NCI-H446 treated with DMSO at 0.1 percent for 48 hours (cell line): ENCODE measurements at places on chromosomes 11 and 22.

DNA sequence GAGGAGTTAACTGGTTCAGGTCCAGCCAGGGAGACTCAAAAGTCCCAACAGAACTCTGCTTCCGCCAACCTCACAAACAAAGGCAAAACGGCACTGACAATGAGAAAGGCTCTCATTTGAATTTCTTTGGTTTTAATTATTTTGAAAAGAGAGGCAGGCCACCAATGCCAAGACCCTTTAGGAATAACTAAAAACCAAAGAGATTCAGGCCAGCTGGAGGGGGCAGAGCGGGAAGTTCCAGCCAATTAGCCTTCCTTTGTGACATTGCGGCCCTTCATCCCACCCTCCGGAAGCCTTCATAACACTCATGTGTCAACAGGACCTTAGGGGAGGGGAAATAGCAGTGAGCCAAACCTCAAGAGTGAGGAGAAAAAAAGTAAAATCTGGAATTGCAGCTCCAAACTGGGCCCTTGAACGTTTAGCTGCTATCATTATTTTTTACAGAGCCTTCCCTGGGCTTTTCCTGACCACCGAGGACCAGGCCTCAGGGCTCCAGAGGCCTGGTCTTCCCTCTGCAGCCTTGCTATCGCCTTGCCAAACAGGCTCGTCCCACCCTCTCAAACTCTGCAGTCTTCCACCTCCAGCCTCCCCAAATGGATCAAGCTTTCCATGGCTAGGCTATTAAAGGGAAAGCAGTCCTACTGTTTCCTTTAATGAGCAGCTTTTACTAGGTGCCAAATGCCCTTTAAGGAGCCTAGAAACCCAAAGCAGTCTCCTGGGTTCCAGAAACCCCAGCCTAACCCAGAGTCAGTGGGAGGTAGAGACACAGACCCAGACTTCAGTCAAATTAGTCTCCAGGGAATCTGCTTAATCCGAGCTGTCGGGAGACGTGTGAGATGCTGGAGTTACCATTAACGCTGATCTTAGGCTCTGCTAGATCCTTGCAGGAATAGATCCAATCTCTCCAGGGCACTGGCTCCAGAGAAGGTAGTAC, 114.2 kb downstream of the CCDC34 start:
- no peak for DNase-seq

DNA sequence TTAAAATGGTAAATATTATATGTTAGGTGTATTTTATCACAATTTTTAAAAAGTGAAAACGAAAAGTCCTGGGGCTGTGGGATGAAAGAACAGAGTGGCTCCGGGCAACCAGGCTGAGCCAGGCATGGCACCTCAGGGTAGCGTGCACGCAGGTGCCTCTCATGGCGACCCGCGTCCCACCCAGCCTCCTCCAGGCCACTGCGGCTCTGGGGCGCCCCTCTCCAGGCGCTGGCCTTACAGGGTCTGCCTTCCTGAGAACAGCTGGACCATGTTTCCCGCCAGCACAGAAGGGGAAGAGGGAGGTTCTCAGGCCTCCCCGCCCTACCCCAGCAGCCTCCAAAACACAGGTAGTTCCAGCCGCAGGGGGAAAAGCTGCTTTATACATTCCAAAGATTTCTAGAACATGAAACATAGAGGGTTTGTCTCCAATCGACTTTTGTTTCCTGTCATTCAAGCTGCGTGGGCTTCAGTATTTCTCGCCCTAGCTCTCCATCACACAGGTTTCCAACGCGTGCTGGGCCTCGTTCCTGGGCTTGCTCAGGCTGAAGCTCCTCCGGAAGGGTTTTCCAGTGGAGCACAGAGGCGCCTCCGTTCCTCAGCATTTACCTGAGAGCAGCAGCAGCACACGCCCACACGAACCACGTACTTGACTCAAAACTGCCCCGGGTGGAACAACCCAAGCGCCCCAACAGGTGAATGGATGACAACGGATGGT, 10.5 kb downstream of the EHD1 start:
- no peak for DNase-seq

GRCh38 chr22:29149841-29150555, 55.7 kb upstream of the EMID1 start:
- DNase-seq, result no peak

DNA sequence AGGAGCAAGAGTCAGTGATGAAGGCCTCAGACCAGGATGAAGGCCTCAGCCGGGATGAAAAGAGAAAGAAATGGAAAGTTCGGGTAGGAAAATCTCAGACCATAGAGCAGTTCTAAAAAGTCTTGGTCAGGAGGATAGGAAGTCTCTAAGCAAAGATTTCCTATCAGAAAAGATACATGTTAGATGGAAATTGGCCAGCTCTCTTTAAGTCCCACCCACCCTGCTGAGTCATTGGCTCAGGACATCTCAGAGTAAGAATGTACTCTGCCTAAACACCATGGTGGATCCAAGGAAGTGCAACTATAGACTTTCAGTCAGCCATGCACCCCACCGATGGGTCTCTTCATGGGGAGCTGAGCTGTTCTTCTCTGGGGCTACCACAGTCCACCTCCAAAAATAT, 4.4 kb downstream of the OR8B3 start:
- DNase-seq, result no peak

DNA sequence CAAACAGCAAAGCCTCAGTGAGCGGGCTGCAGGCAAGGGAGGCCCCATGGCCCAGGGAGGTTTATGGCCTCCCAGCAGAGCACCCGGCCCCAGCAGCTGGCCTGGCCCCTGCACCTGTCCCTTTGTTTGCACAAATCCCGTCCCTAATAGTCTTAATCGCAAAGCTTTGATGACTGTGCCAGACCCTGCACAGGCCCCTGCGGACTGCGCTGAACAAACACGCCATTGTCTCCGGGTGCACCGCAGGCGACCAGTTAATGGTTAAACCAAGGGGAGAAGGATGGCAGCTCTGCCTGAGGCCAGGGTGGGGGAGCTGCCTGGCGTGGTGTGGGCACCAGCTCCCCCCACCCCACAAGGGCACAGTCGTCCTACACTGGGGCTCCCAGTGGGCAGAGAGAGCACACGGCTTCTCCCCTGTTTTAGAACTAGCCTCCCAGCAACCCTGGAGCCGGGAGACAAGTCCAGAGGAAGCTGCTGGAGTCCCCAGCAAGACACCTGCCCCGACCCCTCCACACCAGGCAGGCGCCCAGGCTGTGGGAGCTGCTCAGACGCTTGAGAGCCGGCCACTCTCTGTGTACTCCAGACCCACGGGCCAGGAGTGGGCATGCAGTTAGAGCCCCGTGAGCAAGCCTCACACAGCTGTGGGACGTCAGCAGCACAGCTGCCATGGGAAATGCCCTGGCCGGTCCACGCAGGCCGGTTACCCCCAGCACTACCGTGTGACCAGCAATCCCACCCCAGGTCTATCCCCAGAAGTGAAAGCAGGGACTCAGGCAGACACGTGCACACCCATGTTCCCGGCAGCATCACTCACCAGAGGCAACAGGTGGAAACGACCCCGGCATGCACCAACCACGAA, 39.7 kb upstream of the TH start:
- DNase-seq, result no peak

- no peak for DNase-seq
Measured at GRCh38 chr11:88050247-88050646, 125.0 kb downstream of the RAB38 start.

DNA sequence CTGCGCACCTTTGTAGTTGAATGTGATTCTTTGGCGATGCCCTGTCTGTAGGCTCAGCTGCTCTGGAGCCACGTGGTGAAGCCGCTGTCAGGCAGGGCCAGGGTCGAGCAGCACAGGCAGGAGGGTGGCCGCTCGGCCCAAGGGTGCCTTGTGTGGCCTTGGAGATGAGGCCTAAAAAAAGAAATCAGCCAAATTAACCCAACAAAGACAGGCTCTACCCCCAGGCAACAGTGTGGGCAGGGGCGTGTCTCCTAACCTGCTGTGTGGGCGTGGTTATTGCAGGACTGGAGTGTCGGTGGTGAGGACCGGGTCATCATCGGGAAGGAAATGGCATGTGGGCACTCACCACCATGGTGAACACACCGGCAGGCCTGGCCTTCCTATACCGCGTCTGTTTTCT, 34.3 kb downstream of the CTTN start:
- no peak for DNase-seq

DNA sequence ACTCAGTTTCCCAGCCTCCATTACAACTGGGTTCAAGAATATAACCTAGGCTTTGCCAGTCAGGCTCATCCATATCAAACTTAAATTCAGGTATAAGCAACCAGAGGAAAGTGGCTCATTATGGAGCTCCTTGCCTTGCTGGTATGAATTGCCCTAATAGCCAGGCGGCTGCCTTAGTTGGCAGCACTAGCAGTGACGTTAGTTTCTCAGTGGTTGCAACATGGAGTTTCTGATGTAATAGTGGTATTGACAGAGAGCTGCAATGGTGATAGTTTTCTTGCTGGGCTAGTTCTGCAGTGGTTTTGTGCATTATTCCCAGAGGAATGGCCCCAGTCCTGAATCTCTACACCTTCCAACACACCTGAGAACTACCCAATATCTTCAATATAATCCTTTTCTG, 3.8 kb upstream of the TMEM123 start:
- DNase-seq, result no peak

DNA sequence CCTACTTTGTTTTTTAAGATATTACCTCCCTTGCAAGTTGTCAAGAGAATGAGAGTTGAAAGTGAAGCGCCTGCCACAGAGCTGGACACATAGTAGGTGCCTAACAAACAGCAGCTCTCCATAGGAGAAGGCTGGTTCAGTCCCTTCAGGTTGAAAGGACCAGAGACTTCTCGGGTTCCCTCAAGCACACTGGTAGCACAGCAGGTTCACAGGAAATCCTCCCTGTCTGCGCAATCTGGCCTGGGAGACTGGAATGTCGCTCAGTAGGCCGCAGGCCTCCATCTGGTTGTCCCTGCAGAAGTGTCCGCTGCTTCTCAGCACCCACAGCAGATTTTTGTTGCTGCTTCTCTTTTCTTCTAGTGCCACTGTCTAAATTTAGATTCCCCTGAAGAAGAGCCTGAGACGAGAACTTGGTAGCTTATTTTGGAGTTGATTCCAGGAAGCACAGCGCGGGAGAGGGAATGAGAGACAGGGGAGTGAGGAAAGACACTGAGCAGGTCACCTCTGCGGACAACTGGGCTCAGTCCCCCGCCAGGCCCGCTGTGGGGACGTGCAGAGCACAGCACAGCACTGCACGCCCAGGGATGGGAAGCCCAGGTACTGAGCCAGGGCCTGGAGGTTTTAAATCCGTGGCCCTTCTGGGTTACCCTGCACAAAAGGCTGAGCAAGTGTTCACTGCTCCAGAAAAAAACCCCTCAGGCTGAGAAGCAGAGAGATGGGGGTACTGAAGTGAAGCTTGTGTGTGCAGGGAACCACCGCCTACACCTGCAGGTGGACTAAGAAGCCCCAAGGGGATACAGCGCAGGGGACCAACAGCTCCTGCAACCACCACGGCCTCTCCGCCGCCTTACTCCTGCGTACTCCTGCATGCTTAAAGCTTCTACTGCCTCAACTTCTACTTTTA, 31.6 kb downstream of the RBX1 start:
- no peak for DNase-seq

GRCh38 chr11:69327741-69328191, 33.8 kb downstream of the MYEOV start:
- DNase-seq, result no peak

DNA sequence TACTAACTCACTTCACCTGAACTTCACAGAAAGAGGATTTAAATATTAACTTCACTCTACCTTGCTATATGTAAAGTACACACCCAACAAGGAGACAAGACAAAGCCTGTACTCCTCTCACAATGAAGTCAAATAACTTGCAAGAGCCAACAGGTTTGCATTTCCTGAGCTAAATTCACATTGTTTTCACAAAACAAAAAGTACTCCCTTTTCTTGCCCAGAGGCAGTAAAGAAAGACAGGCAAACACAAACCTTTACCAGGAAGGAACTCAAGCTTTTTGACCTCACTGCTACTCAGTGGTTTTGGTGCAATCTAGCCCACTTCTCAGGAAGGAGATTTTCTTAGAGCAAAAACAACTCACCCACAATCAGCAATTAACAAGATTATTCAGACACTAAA, 15.7 kb downstream of the USP28 start:
- no peak for DNase-seq

GRCh38 chr22:42961810-42962209, 53.1 kb downstream of the PACSIN2 start:
- no peak for DNase-seq

DNA sequence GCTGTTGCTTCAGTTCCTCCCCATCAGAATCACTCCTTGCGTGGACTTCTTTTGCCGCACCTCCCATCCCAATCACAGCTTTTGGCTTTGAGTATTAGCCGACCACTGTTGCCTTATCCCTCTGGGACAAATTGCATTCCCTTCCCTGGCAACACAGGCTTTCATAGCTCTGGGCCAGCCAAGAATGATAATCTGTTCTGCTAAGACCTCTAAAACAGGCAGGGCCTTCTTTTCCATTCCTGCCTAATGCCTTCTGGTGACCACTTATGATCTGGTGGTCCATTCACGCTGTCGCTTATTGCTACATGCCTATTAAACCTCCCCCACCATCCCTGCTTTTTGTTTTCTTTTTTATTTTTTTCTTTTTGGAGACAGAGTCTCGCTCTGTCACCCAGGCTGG, 9.6 kb downstream of the SEC14L2 start:
- no peak for DNase-seq

GRCh38 chr11:32052215-32052614, 38.7 kb upstream of the RCN1 start:
- DNase-seq, result no peak
